ENCODE measurements at places on chromosomes 6 and 20.

DNA sequence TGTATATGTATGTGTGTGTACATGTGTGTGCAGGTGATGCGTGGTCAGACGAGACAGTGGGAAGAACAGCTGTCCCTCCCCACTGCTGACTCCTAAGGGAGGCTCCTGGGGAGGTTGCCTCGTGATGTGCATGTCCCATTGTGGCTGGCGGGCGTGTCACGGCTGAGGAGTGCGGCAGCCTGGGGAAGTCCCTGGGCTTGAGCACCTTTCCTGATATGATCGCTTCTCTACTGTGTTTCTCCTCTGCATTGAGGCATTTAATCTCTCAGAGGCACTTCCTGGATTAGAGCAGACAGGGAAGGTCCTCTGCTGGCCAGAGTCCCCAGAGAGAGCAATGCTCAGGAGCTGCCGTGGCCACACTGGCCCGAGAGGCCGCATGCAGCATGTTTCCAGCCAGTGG, 11.4 kb downstream of the NPBWR2 start:
- no peak for DNase-seq

- no peak for DNase-seq
Observed at GRCh38 chr6:156160007-156160794, 617.0 kb upstream of the ARID1B start.

- no peak for DNase-seq
Observed at GRCh38 chr6:146224449-146224848, 195.6 kb downstream of the GRM1 start.

- DNase-seq, result no peak
Observed at GRCh38 chr6:14888575-14889000, 357.3 kb upstream of the JARID2 start.

DNA sequence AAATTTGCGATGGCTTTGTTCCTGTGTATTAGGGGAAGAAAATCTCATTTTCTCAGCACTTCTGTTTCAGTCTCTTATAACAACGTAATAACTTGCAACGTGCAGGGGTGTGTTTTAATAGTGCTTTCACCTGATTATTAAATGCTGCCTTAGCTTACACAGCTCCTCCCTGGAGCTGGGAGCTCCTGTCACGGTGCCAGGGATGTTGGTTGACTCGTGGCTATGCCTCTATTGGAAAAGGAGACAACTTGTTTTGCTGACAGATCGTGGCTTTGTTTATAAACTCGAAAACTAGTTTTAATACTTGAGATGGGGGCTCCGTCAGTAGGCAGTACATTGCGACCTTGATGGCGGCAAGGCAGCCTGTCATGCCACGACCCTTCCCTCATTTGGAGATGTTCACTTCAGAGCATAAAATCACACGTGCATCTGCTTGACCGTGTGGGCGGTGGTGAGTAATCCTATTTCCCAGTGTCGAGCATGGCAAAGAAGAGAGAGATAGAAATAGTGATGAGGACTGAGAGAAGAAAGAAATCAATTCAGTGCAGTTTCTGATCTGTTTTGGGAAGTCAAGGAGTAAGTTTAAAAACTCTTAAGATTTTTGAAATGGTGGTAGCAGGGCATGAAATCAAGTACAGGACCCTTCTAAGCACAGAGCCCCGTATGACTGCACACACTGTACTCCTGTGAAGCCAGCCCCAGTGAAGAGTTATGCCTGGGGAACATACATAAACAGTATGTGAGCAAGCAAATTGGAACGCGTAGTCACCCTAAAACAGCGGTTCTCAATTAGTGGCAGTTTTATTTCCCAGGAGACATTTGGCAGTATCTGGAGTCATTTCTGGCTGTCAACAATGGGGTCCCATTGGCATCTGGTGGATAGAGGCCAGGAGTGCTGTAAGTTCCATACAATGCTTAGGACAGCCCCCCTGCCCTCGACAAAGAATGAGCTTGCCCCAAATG, 147.2 kb downstream of the DOK5 start:
- DNase-seq, result no peak

- no peak for DNase-seq
Observed at GRCh38 chr6:44180886-44181285, 22.3 kb downstream of the CAPN11 start.

DNA sequence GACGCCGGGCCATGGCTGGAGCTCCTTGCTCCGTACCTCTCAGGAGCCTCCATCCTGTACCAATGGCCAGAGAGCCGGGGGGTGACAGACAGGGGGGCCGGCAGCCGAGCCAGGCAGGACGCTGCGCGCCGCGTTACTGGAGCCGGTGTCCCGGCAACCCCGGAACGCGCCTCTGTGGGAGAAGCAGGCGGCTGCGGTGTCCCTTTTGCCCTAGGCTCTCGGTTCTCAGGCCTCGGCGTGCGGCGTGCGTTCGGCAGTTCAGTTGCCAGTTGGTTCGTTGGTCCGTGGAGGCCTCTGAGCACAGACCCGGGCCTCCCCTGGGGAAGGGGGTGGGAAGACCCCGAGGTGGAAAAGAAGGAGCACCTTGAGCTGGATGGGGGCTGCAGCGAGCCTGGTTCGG, at the start of gene SPATS1:
TSS of gene SPATS1 (plus strand) at position 162 of the 400 bp plus-strand sequence. CDS start 446 bp downstream, outside the sequence.
- DNase-seq, result no peak

GRCh38 chr6:91080871-91081270, 494.0 kb upstream of the MAP3K7 start:
- DNase-seq, result no peak

DNA sequence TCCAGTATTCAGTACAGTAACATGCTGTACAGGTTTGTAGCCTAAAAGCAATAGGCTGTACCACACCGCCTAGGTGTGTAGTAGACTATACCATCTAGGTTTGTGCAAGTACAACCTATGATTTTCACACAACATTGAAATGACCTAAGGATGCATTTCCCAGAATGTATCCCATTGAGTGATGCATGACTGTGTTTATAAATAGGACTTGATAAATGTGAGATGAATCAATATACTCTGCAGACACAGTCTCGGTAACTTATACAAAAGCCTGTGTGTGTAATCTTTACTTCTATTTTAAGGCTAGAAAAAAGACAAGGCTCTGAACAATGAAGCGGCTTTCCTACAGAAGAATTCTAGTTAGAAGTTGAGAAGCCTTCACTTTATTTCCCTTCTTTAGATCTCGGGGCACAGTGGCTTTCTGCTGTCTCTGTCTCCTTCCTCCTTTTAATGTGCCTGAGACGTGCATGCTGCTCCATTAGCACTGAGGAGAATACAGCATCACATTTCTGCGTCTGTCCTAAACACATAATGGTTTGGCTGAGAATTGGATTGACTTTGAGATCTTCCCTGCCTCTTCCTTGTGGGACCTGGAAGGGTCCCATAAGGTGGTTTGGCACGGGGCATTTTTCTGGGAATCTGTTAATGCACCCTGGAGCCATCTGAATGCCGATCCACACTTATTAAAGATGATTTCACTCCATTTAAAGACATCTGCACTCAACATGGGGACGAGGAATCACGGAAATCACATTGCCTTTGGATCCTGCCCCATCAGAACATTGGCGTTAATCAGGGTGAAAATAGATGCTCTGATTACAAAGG, 112.5 kb downstream of the SCML4 start:
- no peak for DNase-seq

DNA sequence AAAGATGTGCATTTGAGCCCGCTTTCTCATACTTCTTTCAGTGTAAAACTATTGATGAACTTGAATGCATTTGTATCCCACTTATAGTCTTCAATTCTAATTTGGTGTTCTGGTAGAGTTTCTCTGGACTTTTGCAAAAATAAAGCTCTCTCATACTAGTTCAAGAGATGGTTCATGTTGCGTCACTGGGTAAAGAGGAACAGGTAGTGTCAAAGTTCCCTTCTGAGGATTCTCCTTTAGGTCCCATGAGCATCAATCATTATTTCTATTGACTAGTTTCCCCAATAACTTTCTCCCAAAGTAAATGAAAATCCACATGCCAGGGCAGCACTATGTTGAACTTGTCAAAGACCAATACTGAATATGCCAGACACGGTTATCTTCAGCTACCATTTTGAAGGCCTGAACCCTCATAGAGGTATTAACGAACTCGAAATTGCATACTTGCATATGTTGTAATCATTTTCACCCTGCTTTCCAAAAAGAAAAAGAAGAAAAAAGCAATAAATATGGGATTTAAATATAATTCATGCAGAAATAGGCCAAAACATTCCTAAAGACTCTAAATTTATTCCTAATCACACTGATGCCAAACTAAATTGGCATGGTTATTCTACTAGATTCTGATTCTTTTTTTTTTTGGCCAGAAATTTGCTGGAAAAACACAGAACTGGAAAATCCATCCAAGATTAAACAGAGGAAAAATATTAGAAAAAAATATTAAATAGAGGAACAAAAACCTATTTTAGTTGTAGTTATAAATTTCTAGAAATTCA, 84.5 kb downstream of the SGK1 start:
- DNase-seq, result no peak

DNA sequence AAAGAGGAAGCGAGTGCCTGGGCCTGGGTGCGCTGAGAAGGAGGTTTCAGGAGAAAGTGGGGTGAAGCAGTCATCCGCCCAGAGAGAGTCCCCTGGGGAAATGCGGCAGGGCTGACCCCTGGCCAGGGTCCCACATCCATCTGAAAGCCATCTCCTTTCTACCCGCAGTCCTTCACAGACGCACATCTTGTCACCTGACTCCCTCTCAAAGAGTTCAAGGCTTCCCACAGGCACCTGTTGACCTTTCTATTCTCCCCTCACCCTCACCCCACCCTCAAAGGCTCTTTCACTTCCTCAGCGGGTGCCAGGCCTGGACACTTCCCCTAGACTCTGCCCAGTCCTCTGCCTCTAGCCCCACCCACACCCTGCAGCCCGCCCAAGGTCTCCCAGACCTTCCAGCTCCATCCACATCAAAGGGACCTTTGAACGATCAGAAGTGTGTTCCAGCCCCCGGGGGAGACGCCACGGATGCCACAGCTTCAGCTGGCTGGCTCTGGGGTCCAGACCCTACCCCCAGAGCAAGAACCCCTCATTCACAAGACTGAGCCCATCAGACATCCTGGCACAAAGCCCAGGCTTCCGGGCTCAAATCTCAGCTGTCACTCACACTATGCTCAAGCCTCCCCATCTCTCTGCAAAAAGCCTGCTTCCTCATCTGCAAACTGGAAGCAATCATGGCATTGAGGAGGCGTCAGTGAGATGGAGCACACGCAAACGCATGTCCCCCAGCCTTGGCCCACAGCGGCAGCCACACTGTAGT, 2.1 kb downstream of the CTSZ start:
- DNase-seq, result no peak

GRCh38 chr6:139473231-139473701, 98.8 kb upstream of the CITED2 start:
- DNase-seq, result no peak

DNA sequence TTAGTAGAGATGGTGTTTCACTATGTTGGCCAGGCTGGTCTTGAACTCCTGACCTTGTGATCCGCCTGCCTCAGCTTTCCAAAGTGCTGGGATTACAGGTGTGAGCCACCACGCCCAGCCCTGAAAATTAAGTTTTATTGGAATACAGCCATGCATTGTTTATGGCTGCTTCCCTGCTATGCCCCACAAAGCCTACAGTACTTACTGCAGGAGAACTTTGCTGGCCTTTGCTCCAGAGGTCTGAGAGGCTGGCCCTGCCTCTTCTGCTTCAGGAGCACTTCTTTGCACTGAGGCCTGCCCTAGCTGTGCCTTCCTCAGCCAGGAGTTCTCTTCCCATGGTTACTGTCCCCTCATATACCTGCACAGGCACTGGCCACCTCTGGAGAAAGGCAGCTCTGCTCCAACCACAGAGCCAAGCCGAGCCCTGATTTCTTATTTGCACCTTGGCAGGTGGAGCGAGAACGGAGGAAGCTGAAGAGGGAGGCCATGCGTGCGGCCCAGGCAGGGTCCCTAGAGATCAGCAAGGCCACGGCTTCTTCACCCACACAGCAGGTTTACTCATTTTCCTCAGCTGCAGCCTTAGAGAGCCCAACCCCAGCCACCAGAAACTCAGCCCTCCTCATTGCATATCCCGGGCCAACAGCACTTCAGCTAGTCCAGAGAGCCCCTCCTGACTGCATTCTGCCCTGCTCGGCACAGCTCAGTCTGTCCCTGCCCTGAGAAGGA, 20.8 kb downstream of the C20orf173 start:
- no peak for DNase-seq

Measured in NCI-H526 treated with DMSO at 0.1 percent for 48 hours (cell line).